DMS153 (cell line): ENCODE measurements at places on chromosomes 3 and 15.

- DNase-seq = no peak
Observed at GRCh38 chr15:40372981-40373380, 9.5 kb upstream of the KNSTRN start.

DNA sequence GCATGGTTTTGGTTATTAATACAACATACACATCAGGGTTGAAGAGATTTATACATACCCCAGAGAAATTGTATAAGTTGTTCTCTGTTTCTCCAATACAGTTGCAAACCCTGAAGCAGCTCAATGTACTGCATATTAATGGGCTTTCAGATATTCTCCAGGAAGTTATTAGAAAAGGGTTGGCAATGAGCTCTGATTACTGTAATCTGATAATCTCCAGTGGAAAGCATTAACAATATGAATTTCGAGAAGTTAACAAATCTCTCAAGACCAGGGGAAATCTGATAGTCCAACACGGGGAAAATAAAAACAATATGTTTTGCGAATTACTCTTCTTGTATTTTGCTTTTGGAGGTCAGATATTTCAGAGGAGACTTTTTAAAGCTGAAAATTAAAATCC is 950.1 kb downstream of the TBL1XR1 start:
- no peak for DNase-seq

GRCh38 chr3:165193366-165194254 is 2.6 kb downstream of the SLITRK3 start:
- no peak for DNase-seq

GRCh38 chr3:41163421-41163820 is 35.9 kb upstream of the CTNNB1 start:
- no peak for DNase-seq

GRCh38 chr15:43270113-43270665 is 3.5 kb upstream of the TGM5 start:
- DNase-seq = no peak

GRCh38 chr15:71291723-71292122 is 176.5 kb downstream of the THSD4 start:
- DNase-seq = no peak

DNA sequence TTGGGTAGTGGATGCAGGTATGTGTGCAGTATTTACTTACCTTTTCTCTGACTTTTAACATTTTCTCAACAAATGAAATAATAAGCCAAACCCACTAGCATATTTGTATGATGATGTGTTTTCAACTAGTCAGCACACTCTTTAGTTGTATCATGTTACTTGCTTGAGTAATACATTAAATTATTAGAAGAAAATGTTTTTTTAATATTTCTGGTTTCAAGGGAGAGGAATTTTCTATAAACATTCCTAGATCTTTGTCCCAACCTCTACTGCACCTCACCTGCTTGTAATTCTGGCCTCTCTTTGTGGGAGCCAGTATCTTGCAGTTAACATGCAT is 161.8 kb upstream of the CBLB start:
- DNase-seq = no peak

DNA sequence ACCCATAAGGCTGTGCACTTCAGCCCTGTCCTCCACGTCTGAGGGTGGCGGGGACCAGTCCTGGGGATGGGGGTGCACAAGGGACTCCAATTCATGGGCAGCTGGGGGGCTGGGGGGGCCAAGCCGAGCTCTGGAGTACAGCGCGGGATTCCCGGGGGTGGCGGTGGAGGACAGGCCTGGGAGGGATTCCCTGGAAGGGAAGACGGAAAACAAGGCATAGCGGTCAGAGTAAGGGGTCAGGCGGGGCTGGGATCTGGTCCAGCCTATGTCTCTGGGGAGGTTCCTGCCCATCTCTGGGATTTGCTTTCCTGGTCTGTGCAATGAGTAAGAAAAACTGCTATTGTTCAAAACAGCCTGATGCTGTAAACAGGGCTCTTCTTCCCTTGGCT is 8.1 kb upstream of the IGDCC3 start:
- DNase-seq = no peak

DNA sequence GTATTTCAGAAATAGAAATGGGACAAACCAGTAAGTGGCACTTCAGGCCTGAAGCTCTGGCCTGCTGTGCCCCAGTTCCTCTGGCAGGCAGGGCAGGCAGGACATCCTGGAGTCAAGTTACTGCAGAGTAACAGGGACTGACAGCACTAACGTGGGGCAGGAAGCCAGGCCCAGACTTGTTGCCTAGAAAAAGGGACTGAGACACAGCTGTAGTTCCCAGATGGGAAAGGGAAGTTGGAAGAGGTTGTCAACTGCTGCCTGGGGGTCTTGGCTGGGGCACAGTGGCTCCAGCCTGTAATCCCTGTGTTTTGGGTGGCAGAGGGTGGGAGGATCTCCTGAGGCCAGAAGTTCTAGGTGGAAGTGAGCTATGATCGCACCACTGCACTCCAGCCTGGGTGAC is 171.9 kb downstream of the FMN1 start:
- DNase-seq = peak; percentile 7
